HEK293T (cell line): ENCODE measurements at places on chromosomes 2 and 18.

DNA sequence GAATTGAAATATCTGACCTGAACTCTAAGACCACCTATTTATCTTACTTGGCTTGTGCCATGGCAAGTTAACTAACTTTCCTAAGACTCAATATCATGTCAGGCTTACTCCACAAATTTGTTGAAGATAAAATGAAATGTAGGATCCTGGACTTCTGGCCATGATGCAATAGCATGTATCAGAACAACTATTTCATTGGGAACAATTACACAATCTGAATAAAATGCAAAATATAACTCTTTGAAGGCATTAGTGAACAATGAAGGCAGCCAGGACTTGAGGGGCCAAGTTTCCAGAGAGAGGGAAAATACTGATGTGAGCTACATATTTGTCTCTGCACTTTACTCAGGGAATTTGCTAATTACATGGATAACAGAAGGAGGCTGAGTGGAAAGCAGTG, 476.5 kb upstream of the ACVR2A start:
- DNase-seq = no peak

DNA sequence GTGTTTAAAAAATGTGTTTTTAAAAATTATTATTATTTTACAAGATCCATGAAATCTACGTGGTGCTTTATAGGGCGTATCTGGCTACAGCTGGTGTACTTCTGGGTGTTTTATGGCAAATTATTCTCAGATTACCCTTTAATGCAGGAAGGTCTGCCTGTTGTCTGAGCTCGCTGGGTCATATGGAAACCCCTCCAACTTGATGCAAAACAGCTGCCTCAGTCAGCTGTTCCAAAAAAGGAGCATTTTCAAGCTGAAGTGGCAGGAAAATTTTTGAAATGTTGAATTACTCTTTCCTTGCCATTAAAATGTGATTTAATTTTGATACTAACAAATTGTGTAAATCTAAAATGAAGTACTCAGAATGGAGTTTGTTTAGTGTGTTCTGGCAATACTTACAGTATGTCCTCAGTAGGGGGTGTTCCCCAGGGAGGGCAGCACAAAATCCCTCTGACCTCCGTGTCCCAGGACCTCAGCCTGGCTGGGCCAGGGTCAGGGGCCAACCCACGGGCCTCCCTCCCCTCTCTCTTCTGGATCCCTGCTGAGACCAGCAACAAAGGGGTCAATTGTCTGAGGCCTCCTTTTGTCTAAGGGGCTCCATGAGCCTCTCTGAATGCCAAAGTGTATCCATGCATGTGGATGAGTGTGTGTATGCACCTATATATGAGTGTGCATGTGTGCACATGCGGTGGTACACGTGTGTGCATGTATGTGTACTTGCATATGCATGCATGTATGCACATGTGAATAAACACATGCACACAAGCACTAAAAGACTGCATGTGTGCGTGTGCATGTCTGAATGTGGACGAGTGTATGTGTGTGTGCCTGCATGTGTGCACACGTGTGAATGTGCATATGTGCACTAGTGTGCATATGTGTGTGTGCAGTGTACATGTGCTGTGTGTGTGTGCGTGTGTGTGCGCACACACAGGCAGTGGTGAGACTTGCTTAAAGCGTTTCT, 105.4 kb downstream of the ACOXL start:
- no peak for DNase-seq

DNA sequence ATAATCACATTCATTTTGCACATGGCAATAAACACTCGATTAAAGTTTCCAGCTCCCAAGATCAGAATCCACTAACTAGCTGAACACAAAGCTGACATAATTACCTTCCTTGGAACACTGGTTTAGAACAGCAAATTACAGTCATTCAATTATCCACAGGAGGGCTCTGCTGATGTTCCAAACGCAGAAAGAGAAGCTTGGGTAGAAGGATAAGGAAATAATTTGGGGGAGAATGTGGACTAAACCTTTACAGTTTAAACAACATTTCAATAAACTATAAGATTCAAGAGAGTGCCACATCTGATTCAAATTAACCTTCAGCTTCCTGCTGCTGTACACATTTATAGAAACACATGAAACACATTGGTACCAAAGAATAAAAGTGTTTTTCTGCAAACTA, 67.8 kb upstream of the ARL4C start:
- no peak for DNase-seq

DNA sequence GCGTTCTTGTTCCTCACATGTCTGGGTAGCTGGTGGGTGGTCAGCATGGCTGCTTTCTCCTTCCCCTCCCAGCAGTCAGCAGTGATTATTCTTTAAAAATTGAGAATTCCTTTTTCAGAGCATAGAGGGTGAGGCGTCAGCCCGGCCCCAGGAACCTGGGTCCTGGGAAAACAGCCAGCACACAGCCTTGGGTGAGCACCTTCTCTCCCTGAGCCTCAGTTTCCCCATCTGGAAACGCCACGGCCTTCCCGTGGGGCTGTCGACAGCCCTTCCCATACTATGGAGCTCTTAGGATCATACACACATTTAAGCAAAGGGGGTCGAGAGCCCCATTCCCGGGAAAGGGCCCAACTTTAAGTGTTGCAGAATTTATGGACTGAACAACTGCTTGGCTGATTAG, 73.5 kb downstream of the SH3RF3 start:
- no peak for DNase-seq

- no peak for DNase-seq
These were observed 19.0 kb downstream of the DYNC1I2 start for GRCh38 chr2:171706152-171706803.

DNA sequence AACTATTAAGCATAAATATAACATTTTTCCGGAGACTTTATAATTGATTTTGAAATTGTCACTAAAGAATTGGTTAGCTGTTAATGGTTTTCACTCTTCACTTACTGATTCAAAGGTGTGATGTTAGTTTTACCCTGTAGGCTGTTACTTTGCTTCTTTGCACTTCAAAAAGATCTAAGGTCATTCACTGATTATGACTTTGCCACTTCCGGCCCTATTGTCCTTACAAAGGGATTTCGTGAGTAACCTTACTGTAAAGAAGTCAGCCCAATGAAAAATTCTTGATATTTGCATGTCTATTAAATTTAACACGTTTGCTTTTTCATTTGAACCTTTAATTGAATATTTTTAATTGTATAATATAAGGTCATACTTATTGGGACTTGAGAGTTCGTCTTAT, 61.4 kb downstream of the GREB1L start:
- no peak for DNase-seq

DNA sequence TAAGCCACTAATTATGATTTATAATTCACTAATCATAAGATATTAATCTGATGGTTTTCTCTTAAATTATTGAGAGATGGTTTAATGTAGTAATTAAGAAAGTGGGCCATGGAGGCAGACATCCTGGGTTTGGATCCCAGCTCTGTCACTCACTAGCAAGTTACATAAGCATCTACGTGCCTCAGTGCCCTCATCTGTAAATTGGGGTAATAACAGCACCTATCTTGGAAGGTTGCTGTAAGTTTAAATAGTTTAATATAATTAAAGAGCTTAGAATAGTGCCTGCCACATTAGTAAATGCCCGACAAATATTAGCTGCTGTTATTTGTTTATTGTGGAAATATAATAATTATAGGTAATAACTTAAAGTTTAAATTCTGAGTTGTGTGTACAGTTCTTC, 30.9 kb downstream of the BABAM2 start:
- DNase-seq = no peak

GRCh38 chr2:101653469-101653868, 44.0 kb upstream of the MAP4K4 start:
- no peak for DNase-seq

GRCh38 chr2:188798159-188798558, 176.0 kb upstream of the COL3A1 start:
- no peak for DNase-seq

DNA sequence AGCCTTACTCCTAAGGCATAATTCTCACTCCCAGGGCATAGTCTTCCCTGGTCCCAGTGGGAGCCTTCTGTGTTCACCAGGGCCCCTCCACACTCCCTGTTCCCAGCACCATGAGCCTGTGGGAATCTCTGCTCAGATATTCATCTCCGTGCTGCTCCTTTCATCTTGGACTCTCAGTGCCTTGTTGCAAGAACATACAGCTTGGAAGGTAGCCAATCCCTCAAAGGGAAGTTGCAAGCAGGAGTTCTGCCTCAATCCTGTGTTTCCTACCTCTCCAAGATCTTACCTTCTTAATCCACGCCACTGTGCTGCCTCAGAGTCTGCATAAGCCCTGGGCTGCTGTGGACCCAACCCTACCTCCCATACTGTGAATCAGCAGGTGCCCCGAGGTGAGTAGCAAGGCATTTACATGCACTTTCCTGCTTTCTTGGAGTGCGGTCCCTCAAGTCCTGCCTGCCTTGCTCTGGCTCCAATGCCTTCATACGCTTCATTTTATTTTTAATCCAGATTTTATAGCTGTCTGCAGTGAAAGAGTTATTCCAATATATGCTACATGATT, 413.8 kb upstream of the RAB6C start:
- no peak for DNase-seq

GRCh38 chr2:72140621-72140960, 7.1 kb downstream of the CYP26B1 start:
- DNase-seq = no peak

DNA sequence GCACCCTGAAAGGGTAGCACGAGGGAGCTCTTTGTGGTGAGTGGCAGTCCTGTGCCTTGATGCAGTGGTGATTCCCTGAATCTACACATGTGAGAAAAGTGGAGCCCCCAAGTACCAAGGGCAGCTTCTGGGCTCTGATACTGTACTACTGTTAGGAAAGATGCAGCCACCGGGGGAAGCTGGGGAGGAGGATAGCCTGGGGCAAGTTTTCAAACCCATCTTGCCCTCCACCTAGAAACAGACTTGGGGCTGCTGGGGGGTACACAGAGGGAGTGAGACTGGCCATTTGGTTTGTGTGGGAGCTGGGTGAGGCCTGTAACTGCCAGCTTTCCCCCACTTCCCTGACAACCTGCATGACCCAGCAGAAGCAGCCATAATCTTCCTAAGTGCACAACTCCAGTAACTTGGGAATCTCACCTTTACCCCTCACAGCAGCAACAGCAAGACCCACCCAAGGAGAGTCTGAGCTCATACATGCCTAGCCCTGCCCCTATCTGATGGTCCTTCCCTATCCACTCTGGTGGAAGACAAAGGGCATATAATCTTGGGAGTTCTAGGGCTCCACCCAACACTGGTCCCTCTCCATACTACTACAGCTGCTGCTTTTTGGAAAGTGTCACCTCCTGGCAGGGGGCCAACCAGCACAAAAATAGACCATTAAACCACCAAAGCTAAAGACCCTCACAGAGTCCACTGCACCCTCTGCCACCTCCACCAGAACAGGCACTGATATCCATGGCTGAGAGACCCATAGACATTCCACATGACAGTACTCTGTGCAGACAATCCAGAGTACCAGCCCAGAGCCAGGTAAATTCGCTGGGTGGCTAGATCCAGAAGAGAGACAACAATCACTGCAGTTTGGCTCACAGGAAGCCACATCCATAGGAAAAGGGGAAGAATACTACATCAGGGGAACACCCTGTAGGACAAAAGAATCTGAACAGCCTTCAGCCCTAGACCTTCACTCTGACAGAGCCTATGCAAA, 8.2 kb downstream of the MALL start:
- DNase-seq = no peak

DNA sequence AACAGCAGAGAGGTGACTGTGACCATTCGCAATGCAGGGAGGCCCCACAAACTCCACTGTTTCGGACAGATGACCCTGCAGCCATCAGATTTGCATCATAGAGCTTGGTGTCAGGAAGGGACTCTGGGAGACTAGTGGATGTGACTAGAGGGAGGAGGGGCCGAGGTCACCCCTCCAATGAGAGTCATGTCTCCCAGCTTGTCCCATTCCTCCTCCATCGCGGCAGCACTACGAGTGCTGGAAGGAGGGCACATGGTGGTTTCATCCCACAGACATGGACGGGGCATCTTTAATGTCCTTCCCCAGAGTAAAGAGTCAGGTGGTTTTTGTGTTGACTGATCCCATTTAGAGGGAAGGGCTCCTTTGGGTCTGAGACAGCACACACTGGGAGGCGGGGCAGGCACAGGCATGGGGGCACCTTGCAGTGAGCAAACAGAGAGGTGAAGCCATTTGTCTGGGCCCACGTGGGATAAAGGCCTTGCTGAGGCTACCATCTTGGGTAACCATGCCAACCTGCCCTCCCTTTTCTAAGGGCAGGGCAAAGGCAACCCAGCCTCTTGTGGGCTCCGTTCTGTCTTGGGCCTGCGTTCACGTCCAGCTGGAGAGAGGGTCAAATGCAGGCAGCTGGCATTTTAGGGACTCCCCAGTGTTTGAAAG, 208.1 kb downstream of the ASB1 start:
- no peak for DNase-seq

DNA sequence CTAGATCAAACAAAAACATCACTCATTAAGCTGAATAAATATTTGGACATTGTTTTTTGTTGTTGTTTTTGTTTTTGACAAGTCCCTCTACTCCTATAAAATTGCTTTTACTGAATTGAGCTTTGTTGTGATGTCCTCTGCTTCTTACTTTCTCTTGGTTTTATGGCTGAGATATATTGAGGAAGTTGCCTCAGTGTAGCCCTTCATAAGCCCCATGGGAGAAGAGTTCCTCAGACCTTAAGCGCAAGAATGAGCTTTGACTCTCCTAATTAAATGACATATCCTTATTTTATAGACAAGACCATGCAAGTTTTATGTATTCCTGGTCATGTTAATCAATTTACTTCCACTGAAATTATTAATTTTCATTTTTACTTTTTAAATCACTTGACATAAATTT, 54.9 kb downstream of the CERKL start:
- no peak for DNase-seq

DNA sequence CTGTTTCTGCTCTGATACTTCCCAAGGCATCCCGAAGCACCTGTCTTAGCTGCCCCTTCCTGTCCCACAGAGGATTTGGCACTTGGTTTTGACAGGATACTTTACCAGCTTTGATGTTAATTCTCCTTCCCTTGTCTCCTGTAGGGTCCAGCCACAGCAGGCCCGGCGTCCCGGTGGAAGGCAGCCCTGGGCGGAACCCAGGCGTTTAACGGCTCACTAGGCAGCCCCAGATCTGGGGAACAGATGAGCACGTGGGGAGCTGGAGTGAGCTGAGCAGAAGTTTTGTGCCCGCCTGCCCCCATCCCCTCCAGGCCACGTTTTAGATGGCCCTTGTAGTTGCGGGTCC, 11.4 kb downstream of the ANKRD23 start:
- no peak for DNase-seq

GRCh38 chr2:239259173-239259572, 141.6 kb downstream of the HDAC4 start:
- DNase-seq = no peak

GRCh38 chr2:28622101-28622499, 126.2 kb downstream of the PLB1 start:
- no peak for DNase-seq
